ENCODE measurements at places on chromosomes 6 and 20.

GRCh38 chr6:109069746-109070145 lies 24.9 kb downstream of the SESN1 start:
- no peak for DNase-seq

GRCh38 chr20:41861772-41862422 lies 243.7 kb upstream of the CHD6 start:
- DNase-seq: no peak

DNA sequence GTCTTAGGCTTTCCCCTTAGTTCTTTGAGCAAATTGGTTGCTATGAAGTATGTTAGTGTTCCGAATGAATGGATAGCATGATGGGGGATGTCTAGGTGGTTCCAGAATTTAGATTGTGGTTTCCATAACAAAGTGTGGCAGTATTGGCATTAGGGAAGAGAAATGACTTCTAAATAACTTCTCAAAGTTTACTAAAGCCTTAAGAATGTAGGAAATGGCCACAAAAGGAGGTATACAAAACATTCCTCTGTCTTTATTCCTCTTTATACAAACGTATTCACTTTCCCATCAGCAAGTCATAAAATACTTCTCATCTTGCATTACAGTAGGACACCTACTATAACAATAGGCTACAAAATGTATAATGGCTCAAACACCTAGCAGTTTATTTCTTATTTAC lies 279.6 kb downstream of the ESR1 start:
- no peak for DNase-seq

DNA sequence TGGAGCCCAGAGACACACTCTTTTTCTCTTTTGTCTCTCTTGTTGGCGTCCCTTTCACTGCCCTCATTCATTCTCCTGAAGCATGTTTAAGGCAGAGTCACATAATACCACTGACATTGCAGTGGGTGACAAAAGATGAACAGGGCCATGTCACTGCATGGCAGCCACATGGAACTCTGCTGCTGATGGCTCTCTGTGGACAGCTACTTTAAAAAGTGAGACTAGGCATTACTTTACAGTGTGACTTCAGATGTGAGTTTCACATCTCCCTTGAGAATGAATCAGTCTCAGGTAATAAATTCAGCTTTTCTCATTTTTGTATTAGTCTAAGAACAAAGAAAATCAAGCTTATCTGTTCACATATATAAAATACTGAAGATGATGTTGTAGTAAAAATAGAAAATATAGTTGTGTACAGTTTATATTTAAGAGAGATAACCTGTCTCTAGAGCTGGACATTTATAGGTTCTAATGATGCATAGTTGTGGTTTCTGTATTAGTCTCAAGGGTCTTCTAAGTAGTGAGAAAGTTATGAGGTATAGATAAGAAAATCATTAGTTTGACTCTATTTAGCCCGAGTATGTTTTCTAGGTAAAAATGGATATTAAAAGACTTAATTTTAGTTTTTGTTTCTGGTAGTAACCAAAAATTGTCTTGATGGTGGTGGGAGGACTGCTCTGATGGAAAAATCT lies 6.1 kb downstream of the MRS2 start:
- DNase-seq: no peak

DNA sequence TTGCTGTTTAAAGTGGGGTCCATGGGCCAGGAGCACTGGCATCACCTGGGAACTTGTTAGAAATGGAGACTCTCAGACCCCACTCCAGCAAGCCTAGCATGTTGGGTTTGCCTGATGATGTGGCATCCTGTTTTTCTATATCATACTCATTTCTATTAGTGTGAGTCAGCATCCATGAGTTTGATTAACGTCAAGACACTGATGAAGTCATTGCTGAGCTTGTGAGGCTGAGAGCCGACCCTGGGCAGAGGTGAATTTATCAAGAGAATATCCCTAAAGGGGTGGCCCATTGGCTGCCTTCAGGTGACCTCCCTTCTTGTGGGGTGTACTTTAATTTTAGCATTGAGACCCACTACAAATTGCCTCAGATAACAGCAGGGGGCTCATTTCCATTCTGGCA lies 43.4 kb upstream of the RNF144B start:
- peak; percentile 4 for DNase-seq

DNA sequence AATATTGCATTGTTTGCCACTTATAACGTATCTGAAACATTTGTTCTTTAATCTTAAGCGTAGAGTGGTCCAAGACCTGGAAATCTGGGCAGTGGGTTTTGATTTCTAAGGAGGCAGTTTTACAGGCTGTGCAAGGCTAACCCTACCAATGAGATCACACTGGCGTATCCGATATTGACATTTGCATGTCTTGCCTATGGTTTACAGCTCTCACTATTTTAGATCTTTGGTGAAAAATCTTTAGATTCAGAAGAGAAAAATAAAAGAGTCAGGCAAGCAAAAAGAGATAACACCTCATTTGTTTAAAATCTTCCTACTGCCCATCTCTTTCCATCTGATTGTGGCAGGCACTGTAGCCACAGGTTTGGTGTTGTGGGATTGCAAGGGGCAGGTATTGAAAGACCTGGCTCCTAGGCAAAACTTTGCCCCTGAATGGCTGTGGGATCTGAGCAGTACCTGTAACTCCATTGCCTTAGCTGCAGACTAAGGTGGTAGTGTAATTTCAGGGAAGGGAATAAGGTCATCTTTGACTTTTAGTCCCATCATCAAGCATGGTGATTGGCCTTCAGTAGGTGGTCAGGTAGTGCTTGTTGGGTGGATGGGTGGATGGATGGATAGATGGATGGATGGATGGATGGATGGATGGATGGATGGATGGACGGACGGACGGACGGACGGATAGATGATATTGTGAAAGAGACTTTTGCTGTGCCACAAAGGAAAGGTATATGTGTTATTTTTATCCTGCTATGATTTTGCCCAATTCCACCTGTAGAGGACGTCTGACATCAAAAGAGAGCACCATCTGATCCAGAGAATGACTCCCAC lies 1.9 kb downstream of the TNFAIP3 start:
- DNase-seq: no peak

GRCh38 chr6:160429620-160429895 lies 81.4 kb downstream of the SLC22A3 start:
- no peak for DNase-seq

- no peak for DNase-seq
These were observed 437.6 kb downstream of the C6orf118 start for GRCh38 chr6:164871783-164872182.

- peak; percentile 57 for DNase-seq
These were observed 6.1 kb upstream of the HSPA1B start for GRCh38 chr6:31821301-31822035.

- DNase-seq: no peak
These were observed 134.2 kb downstream of the DLL1 start for GRCh38 chr6:170156448-170157375.

GRCh38 chr6:136069119-136069518 lies 181.0 kb downstream of the MTFR2 start:
- no peak for DNase-seq

- no peak for DNase-seq
These were observed 58.4 kb upstream of the ARMH2 start for GRCh38 chr6:24856901-24857670.

GRCh38 chr6:156889469-156889868 lies 112.3 kb downstream of the ARID1B start:
- DNase-seq: no peak

- DNase-seq: no peak
These were observed 19.8 kb downstream of the TRDN start for GRCh38 chr6:123616942-123617341.

GRCh38 chr6:134622382-134623173 lies 304.7 kb upstream of the SGK1 start:
- no peak for DNase-seq

DNA sequence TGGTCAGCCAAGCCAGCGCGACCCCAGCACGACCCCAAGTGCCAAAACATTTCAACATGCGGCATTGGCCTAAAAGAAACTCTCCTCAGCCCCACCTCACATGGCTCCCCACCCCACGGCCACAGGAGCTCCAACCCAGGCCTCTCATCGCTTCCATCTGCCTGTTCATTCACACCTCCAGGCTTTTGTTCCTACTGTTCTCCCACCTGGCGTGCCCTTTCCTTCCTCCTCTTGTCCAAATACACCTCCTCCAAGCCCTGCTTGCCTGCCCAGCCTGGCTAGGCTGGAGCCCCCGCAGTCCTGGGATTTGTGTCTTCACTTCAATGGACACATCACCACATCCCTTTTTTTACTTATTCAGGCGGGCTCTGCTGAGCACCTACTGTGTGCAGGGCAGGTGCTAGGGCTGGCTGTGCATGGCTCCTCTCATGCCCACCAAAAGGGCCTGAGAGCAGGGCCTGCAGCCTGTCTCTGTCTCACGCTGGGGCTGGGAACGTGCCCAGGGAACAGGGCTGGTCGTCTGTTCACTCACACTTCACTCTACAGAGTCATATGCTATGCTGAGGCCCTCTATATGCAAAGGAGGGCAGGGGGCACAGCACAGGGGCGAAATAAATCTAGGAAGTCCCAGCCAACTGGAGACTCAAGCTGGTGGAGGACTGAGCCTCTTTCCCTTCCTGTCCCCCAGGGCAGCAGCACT lies 61.1 kb downstream of the GRM4 start:
- DNase-seq: no peak

- no peak for DNase-seq
These were observed 22.4 kb upstream of the E2F3 start for GRCh38 chr6:20379231-20379630.

GRCh38 chr6:43727634-43728033 lies 40.0 kb upstream of the MRPS18A start:
- DNase-seq: no peak

- no peak for DNase-seq
These were observed 26.4 kb downstream of the HLA-F start for GRCh38 chr6:29749668-29750067.

DNA sequence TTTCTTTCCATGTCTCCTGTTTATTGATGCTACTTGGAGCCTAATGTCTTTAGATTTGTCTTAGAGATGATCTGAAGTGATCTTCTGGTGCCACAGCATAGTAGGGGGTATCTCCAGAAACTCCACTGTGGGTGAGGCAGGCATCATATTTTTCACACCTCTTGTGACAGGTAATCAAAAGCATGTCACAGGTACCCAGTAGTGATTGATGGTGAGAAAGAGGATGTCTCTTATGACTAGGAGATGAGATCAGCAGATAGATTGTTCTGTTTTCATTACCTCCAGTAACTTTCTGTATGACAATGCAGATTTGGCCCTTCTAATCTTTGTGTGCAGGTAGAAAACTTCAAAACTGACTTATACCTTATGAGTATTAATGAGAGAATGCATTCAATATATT lies 13.5 kb downstream of the NCOA7 start:
- DNase-seq: peak; percentile 8

- DNase-seq: no peak
These were observed 210.4 kb upstream of the KCNG1 start for GRCh38 chr20:51233345-51233744.

GRCh38 chr6:87139236-87139635 lies 16.1 kb upstream of the ZNF292 start:
- peak; percentile 46 for DNase-seq

DNA sequence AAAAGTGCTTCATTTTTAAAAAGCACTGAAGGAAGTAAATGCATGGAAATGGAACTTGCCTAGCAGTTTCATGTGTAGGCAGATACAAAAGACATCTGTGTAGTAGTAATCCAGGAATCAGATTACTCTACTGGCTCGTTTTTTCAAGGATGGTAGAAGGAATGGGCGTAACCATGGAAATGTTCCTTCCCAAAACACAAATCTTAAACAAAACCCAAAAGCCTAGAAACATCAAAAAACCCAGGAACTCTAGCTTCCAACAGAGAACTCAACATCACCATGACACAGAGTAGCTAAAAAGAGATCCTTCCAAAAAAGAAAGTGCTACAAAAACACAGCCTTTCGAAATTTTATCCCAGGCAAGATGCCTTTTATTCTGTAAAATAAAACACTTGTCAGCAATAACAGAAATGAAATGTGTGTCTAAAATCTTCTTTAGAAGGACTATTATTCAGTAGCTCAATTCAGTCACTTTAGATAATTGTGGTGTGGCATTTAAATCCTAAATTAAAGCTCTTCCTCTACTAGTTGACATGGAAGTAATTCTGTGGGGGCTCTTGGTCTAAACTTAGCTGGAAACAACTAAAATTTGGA lies 81.7 kb downstream of the FAM217A start:
- no peak for DNase-seq

GRCh38 chr6:89979481-89980119 lies 85.3 kb downstream of the GJA10 start:
- DNase-seq: no peak

GRCh38 chr6:169701954-169702839 lies at the start of the genes C6orf120 and WDR27:
TSS of gene C6orf120 (plus strand) at chr6:169702126. CDS start at chr6:169702460, 334 bp downstream.
TSS of gene WDR27 (minus strand) at chr6:169702029. CDS start at chr6:169689005, 13,024 bp downstream.
- DNase-seq: peak; percentile 99

DNA sequence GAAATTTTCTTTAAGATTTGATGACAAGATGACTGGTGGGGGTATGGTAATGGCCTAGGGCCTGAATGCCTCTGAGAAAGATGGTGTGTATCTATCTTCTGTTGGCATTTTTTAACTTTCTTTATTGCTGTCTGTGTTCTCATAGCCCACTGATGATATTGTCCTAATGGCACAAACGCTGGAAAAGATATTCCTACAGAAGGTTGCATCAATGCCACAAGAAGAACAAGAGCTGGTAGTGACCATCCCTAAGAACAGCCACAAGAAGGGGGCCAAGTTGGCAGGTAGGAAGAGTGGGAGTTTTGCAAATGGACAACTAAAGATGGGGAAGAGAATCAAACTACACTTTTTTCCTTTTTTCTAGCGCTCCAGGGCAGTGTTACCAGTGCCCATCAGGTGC lies 7.5 kb downstream of the BRD2 start:
- no peak for DNase-seq

GRCh38 chr6:139472351-139473015 lies 98.0 kb upstream of the CITED2 start:
- DNase-seq: no peak

GRCh38 chr20:23132293-23132929 lies 46.3 kb upstream of the CD93 start:
- no peak for DNase-seq

GRCh38 chr20:41619360-41620100 lies 1.4 kb upstream of the CHD6 start:
- DNase-seq: no peak

DNA sequence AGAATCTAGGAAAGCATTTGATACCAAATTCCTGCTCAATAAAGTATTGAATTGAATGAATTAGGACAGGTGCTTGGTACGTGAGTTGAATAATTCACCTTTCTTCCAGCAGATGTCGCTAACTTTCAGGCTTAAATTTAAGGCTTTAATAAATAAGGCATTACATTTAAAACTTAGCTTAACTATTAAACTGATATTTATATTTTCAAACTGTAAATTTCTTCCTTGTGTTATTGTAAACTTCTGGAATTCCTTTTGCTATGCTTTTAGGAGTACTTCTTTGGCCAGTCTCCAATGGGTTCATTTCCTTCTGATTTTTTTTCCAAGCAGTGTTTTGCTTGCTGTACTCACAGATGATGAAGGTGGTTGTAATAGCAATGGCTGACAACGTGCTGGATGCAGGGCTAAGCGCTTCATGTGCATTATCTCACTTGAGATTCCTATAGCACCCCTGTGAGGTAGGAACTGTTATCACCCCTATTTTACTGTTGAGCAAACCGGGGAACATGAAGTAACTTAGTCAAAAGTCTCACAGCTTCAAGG lies 71.3 kb upstream of the SLC2A12 start:
- DNase-seq: peak; percentile 34

GRCh38 chr6:775863-776262 lies 82.9 kb upstream of the EXOC2 start:
- no peak for DNase-seq
